Femur (tissue), 1 donor: ENCODE measurements at places on chromosomes 12 and 14.
A peak's percentile ranks its signal among the peaks of the same experiment; 100 is the strongest.

- DNase-seq = peak; percentile 29
Observed at GRCh38 chr12:95548056-95548538, 3.2 kb downstream of the USP44 start.

DNA sequence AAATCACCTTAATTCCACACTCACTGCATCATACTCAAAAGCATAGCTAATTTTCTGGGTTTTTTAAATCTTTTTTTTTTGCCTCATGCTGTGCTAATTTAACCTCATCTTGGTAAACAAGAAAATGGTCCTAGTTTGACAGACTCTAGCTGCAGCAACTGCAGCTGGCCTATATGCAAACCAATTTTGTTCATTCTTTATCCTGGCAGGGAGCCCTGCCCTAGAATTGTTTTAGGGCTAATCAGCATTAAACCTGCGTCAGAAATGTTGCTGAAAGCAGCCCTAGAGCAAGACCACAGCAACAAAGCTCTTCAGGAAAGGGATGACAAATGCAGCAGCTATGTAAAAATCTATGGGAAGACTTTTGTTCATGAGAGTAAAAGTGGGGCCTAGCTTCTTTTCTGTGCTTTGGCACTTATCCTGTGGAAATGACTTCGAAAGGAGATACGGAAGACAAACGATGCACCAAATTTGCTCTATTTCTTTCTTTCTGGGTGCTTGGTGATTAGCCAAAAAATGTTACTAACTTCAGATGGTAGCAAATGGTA lies 72.2 kb downstream of the DENND5B start:
- peak; percentile 25 for DNase-seq

- DNase-seq = no peak
Observed at GRCh38 chr14:95523815-95524448, 7.5 kb upstream of the SYNE3 start.

GRCh38 chr14:91127401-91127801 lies 13.5 kb downstream of the DGLUCY start:
- no peak for DNase-seq

DNA sequence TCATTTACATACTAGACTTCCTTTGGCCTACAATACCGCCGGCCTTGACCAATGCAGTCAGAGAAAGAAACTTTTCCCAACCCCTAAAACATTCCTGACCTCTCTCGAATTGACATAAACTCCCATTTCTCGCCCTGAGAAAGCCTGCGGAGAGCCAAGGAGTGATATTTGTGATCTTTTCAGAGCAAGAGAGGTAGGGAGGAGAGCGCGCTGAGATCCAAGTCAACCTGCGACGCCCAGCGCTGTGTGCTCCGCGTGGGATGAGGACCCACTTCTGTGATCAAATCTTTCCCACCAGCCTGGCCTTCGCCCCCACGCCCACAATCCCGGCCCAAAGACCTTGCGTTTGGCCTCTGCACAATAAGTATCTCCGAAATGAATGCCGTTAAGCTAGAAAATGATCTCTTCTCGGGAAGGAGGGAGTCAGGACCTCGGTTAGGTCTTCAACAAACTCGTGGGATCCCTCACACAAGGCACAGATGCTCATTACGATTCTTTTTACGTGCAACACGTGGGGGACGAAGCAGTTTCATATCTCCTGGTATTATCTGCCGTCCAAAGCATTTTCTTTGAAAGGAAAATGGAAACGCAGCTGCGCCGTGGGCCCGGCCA lies 6.3 kb upstream of the NPAS3 start:
- no peak for DNase-seq

DNA sequence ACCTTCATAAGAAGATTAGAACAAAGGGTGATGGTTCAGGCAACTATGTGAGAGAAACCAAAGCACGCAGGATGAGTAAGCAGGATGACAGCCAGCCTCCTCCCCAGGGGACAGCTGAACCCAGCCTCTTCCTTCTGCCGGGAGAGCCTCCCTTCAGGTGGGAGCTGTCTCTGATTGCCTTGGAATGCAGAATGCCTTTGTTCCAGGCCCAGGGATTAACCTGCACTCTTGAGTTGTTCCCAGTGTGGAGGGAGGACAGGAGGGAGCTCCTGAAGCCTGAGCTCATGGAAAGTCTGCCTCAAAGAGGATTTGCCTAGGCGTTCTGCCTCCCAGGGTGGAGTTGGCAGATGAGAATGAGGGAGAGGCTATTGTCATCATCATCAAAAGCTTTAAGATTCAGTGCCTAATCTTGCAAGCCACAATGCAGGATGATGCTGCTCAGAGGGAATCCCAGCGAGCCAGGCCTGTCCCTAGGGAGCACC lies 3.6 kb upstream of the KRT6A start:
- DNase-seq = no peak

- no peak for DNase-seq
Observed at GRCh38 chr12:83996671-83997070, 915.9 kb downstream of the SLC6A15 start.

DNA sequence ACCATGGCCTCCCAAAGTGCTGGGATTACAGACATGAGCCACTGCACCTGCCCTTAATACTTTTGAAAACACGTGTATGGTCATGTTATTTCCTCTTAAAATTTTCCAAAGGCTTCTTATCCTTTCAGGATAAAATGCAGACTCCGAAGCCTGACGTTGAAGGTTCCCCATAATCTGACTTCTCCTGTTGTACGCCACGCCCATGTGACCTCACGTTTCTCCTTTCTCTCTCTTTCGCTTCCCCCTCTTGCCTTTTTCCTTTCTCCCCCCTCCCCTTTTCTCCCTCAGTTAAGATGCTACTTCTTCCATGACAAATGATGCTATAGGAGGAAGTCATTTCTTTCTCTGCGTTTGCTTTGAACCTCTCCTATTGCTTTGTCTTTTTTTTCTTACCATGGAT lies 266.0 kb downstream of the FBXL14 start:
- no peak for DNase-seq

DNA sequence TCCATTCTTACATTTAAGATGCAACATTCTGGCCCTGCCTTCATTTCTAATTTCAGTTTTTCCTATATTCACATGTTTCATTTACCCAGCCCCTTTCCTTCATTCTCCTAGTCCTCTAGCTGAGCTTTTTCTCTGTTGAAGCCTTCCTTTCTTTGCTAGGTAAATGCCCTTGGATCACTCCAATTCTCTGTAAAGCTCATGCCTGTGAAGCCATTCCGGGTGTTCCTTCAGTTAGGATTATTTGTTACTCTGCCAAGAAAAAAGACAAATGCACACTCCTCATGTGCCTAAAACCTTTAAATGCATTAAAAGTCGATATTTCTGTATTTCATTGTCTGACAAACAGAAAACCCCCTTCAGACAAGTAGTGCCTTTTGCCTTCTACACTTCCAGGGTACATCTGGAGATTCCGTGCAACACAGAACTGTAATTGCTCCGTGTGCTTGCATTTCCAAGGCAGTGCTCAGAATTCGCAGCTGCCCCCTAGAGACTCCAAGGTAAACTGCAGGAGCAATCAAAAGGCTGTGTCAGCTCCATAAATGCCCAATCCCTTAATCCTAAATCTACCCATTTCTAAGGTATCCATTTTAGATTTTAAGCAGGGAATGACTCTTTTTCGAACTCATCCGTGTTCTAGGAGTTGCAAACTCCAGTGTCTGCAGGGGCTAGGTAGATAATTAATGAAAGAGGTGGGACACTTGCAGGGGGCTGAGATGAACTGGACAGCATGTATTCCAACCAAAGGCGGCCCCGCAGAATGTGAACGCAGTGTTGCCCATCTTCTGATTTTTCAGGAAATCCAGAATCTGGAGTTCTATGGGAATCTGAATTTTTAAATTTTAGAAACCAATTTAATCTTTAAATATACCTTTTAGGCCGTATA lies 320.2 kb downstream of the GRIN2B start:
- peak; percentile 48 for DNase-seq

GRCh38 chr14:23445773-23446172 lies 10.3 kb upstream of the MYH7 start:
- no peak for DNase-seq

DNA sequence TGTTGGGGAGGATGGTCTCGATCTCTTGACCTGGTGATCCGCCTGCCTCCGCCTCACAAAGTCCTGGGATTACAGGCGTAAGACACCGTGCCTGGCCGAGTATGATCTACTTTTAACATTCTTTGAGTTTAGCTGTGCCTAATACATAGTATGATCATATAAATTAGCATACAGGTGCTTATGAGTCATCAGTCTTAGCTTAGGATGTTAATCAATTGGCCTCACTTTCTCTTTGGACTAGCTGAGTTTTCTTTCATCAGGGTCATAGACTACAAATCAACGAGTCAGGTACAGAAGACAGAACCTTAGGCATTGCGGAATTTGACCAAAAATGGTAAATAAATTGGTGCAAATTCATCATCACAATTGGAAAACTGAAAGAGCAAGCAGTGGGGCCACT lies 2.2 kb downstream of the SLC25A21 start:
- no peak for DNase-seq

DNA sequence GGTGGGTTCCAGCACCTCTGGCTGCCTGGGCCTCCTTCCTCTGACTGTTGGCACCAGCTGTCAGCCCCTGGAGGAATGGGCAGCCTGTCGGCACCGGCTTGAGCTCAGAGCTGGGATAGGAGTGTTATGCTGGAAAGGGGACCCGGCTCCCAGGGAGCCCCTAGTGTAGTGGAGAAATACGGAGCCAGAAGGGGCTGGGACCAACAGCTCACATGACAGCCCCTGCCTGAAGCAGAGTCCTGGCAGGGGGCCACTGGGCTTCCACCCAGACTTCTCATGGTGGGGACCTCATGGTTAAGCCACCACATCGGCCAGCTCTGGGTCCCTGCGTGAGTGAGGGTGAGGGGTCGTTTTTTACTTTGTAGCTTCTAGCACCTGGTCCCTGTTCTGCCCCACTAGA lies 174.5 kb downstream of the TSPAN9 start:
- peak; percentile 70 for DNase-seq

DNA sequence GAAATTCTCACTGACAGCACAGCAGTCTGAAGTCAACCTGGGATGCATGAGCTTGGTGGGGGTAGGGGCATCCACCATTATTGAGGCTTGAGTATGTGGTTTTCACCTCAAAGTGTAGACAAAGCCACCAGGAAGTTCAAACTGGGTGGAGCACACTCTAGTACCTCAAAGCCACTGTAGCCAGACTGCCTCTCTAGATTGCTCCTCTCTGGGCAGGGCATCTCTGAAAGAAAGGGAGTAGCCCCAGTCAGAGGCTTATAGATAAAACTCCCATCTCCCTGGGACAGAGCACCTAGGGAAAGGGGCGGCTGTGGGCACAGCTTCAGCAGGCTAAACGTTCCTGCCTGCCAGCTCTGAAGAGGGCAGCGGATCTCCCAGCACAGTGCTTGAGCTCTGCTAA lies 143.0 kb downstream of the KITLG start:
- DNase-seq = no peak

DNA sequence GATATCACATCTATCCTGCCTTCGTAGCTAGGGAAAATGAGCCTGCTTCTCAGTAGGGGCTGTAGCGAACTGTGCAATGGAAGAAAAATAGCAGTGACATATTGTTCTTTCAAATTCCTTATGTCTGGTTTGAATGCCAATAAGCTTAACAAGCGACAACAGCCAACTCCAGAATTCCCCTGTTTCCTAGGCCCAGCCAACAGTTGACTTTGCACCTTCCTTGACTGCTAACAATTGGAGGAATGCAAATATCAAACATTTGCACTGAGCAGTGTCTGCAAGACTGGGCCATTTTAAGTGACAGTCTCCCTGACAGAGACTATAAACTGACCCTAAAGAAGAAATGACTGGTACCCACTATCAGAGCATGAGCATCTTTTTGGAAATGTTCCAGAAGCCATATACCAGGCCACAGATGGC lies 12.0 kb upstream of the SERPINA1 start:
- no peak for DNase-seq
